ENCODE measurements at places on chromosomes 12 and 14. TPM values are rescaled to one million over a fixed set of nuclear protein-coding genes. Genes with fewer than 3 reads are reported as not detected.
A peak's percentile ranks its signal among the peaks of the same experiment; 100 is the strongest.

GRCh38 chr12:110563702-110564470, 19.2 kb downstream of the PPTC7 start:
- peaks cover 13% of the 10 kb centered on the region for H3K4me1 ChIP-seq
- DNase-seq: no peak
- H3K4me3 ChIP-seq: no peak overlapping the region
- H3K27me3 ChIP-seq: no peaks in the 10 kb centered on the region

DNA sequence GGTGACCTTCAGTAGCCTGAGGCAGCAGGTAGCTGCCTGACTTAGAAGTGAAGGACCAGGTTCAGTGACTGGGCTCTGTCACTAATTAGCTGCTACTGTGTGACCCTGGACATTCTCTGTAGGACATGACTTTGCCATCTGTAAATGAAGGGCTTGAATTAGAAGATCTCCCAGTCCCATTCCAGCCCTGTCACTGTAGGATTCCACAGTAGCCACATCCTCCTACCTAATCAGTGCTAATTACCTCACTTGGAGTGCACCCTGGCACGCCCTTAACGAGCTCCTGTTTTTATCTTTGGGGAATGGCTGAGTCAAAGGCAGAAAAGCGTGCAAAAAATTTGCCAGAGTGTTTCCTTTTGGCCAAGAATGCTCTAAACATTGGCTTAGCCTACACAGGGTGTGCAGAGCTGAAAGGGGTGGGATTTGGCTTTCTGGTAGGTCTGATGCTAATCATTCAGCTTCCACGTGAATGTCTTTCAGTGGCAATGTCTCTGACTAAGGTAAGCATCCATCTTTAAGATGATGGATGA, 6.8 kb downstream of the NTF3 start:
- H3K27ac ChIP-seq: no peak overlapping the region
- peaks cover 20% of the 10 kb centered on the region for H3K27me3 ChIP-seq
- no peak for DNase-seq
- no peaks in the 10 kb centered on the region for H3K36me3 ChIP-seq
- no peaks in the 10 kb centered on the region for H3K4me1 ChIP-seq
- H3K4me3 ChIP-seq: no peak overlapping the region

DNA sequence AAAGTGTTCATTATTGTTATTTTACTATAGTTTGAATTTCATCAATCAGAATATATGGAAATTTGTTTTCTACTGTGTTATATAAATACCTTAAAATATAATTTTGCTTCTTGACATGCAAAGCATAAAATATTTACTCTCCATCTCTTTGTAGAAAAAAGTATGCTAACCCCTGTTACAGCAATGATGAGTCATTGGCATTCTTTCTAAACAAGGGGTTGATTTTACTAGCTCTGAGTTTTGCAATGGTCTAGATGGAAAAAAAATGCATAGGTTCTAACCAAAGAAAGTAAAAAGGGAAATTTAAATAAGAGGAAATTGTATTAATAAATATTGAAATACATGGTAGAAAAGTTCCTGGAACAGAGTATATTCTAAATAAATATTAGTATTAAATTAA, 990.2 kb upstream of the ATXN7L3B start:
- H3K4me3 ChIP-seq: no peak overlapping the region
- DNase-seq: no peak
- H3K4me1 ChIP-seq: no peaks in the 10 kb centered on the region
- H3K27me3 ChIP-seq: no peaks in the 10 kb centered on the region

- H3K36me3 ChIP-seq: no peaks in the 10 kb centered on the region
- no peak overlapping the region for H3K4me3 ChIP-seq
- no peak for DNase-seq
- H3K4me1 ChIP-seq: peaks cover 10% of the 10 kb centered on the region
These were observed 420.9 kb downstream of the PCNX1 start for GRCh38 chr14:71328183-71328582.

GRCh38 chr14:89607453-89607852, 190.4 kb upstream of the FOXN3 start:
- H3K4me3 ChIP-seq: no peak overlapping the region
- peaks cover 23% of the 10 kb centered on the region for H3K4me1 ChIP-seq
- DNase-seq: no peak
- H3K27me3 ChIP-seq: no peaks in the 10 kb centered on the region
- no peaks in the 10 kb centered on the region for H3K36me3 ChIP-seq
- no peak overlapping the region for H3K27ac ChIP-seq

- no peaks in the 10 kb centered on the region for H3K27me3 ChIP-seq
- H3K4me3 ChIP-seq: no peak overlapping the region
- no peaks in the 10 kb centered on the region for H3K36me3 ChIP-seq
- DNase-seq: no peak
These were observed 42.3 kb downstream of the NPAS3 start for GRCh38 chr14:32980902-32981501.

DNA sequence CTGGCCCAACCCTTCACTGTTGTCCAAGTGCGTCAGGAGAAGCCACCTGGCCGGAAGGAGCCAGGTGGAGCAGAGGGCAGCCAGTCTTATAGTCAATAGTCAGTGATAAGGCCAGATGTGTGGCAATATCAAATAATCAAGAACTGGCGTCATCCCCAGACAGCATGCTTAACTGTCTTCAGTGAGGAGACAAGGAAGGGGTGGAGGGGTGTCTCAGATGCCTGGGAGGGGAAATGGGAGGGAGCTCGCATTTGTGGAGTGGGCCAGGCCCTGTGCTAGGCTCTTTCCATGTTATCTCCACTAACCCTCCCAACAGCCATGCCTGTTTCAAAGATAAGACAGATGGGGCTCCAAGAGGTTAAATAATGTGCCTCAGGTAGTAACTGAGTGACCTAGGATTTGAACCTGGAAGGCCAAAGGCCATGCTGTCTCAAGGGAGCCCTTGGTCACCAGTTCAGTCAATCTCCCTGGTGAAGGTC, 48.9 kb upstream of the FOS start:
- H3K27me3 ChIP-seq: no peaks in the 10 kb centered on the region
- no peak for DNase-seq
- no peak overlapping the region for H3K27ac ChIP-seq
- H3K4me1 ChIP-seq: peaks cover 24% of the 10 kb centered on the region

DNA sequence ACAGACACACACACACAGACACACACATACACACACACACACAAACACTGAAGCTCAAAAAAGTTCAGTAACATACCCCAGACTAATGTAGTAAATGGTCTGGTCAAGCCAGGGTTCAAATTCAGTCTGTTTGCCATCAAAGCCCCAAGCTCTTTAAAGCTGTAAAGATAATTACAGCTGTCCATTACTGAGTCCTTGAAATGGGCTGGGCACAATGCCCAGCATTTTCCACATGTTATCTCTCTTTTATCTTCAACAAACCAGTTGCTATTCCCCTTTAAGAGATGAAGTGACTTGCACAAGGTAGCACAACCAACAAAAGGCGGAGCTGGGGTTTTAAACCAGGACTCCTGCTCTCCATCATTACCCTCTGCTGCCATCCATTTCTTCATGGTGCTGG, 7.6 kb upstream of the UNC119B start:
- H3K27me3 ChIP-seq: no peaks in the 10 kb centered on the region
- H3K36me3 ChIP-seq: peaks cover 49% of the 10 kb centered on the region
- H3K27ac ChIP-seq: no peak overlapping the region
- no peak overlapping the region for H3K4me3 ChIP-seq
- no peak for DNase-seq

DNA sequence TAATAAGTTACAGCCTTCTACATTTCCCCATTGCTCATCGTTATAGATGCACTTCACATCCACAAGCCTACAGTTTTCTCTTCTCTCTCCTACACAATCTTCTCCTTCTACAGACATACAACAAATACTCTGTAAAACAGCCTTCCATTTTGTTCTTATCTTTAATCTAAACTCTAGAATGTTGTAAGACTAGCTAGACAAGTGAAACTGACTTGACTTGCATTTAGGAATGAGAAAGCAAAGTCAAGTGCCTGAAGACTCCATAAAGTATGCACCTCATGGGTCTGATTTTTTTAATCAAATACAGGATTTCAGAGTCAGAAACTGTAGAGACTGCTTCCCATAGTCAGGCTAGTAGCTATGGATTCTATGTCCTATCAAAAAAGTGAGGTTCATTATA, 190.3 kb downstream of the KLHL28 start:
- H3K27me3 ChIP-seq: no peaks in the 10 kb centered on the region
- no peak for DNase-seq
- H3K4me1 ChIP-seq: no peaks in the 10 kb centered on the region
- H3K4me3 ChIP-seq: no peak overlapping the region

- no peaks in the 10 kb centered on the region for H3K4me1 ChIP-seq
- no peak for DNase-seq
- no peak overlapping the region for H3K4me3 ChIP-seq
- H3K36me3 ChIP-seq: no peaks in the 10 kb centered on the region
- peaks cover 12% of the 10 kb centered on the region for H3K27me3 ChIP-seq
These were observed 170.7 kb upstream of the CDKN3 start for GRCh38 chr14:54226103-54226502.

- no peak overlapping the region for H3K4me3 ChIP-seq
- H3K27me3 ChIP-seq: peaks cover 11% of the 10 kb centered on the region
- H3K27ac ChIP-seq: no peak overlapping the region
- no peak for DNase-seq
- no peaks in the 10 kb centered on the region for H3K36me3 ChIP-seq
These were observed 4.2 kb upstream of the TMEM30B start for GRCh38 chr14:61285364-61285763.

DNA sequence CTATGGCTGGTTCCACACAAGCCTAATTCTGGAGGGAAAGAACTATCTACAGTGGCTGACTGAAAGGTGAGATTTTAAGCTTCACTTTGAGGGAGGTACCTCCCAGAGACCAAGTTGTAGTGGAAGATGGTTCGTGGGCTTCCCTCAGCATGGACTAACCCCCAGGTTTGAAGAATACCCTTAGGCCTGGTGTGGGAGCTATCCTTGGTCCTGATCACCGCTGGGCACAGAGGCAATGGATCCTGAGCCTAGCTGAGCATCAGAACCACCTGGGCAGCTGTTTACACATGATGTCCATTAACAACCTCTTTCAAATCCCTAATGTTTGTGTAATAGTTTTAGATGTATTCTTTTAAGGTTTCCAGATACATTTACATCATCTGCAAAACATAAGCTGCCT, 10.3 kb downstream of the DAO start:
- H3K4me1 ChIP-seq: no peaks in the 10 kb centered on the region
- H3K27ac ChIP-seq: no peak overlapping the region
- no peak for DNase-seq
- H3K27me3 ChIP-seq: no peaks in the 10 kb centered on the region

GRCh38 chr12:121536054-121536898, 44.5 kb downstream of the KDM2B start:
- H3K27ac ChIP-seq: peak overlapping the region; percentile 58
- peaks cover 62% of the 10 kb centered on the region for H3K4me1 ChIP-seq
- peaks cover 28% of the 10 kb centered on the region for H3K36me3 ChIP-seq

DNA sequence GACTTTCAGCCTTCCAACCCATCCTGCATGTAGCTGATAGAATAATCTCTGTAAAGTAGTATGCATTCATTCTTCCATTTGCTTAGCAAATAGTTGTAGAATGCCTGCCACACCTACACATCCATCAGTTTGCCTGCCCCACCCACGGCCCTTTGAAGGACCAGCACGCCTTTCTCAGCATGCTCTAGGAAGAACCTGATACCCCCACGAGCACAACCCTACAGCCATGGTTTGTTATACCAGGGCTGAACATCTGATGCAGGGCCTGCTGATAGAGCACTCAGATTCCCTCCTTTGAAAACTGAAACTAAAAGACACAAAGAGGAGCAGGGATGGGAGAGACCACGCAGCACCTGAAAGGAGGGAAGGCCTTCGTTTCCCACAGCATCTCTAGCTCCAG, 205.1 kb downstream of the ANO2 start:
- no peak for DNase-seq
- H3K27ac ChIP-seq: no peak overlapping the region
- peaks cover 5% of the 10 kb centered on the region for H3K4me1 ChIP-seq
- no peaks in the 10 kb centered on the region for H3K27me3 ChIP-seq

- H3K27ac ChIP-seq: no peak overlapping the region
- H3K36me3 ChIP-seq: no peaks in the 10 kb centered on the region
- no peak for DNase-seq
- peaks cover 3% of the 10 kb centered on the region for H3K4me1 ChIP-seq
These were observed 25.1 kb downstream of the GPR65 start for GRCh38 chr14:88030079-88030478.

DNA sequence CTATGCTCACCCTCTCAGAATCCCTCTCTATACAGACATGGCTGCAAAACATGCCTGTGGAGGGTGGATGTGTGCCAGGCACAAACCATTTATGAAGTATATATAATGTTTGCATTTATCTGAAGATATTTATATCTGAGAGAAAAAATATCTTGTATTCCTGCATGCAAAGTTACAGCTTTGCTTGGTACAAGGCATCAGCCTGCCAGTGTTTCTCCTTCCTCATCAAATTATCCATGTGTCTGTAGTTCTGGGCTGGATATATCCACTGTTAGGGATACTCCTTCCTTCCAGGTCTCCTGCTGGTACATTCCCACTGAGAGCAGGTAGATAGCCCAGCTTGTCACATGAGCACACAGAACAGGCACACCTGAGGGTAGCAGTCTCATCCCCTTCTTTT, 12.0 kb downstream of the HOXC4 start:
- no peaks in the 10 kb centered on the region for H3K4me1 ChIP-seq
- no peak for DNase-seq
- no peak overlapping the region for H3K27ac ChIP-seq
- H3K36me3 ChIP-seq: no peaks in the 10 kb centered on the region
- H3K27me3 ChIP-seq: peaks cover 56% of the 10 kb centered on the region

- H3K27me3 ChIP-seq: no peaks in the 10 kb centered on the region
- H3K27ac ChIP-seq: no peak overlapping the region
- H3K4me1 ChIP-seq: no peaks in the 10 kb centered on the region
- no peaks in the 10 kb centered on the region for H3K36me3 ChIP-seq
- H3K4me3 ChIP-seq: no peak overlapping the region
These were observed 486.3 kb downstream of the LRIG3 start for GRCh38 chr12:58433959-58434358.

The LRRC10 gene
- total RNA-seq: 0.05 TPM

The LRFN5 gene
- total RNA-seq: 0.90 TPM

The DCN gene
- 137 TPM for total RNA-seq

The TMCC3 gene
- 3.0 TPM for total RNA-seq

The KLRF1 gene
- total RNA-seq: 0.80 TPM

The DAO gene
- 0.05 TPM for total RNA-seq
